ENCODE measurements at places on chromosomes 16 and 17. TPM values are rescaled to one million over a fixed set of nuclear protein-coding genes. Genes with fewer than 3 reads are reported as not detected.

GRCh38 chr16:3140603-3141427 lies 6.0 kb downstream of the ZNF213 start:
- peak; percentile 25 for DNase-seq

DNA sequence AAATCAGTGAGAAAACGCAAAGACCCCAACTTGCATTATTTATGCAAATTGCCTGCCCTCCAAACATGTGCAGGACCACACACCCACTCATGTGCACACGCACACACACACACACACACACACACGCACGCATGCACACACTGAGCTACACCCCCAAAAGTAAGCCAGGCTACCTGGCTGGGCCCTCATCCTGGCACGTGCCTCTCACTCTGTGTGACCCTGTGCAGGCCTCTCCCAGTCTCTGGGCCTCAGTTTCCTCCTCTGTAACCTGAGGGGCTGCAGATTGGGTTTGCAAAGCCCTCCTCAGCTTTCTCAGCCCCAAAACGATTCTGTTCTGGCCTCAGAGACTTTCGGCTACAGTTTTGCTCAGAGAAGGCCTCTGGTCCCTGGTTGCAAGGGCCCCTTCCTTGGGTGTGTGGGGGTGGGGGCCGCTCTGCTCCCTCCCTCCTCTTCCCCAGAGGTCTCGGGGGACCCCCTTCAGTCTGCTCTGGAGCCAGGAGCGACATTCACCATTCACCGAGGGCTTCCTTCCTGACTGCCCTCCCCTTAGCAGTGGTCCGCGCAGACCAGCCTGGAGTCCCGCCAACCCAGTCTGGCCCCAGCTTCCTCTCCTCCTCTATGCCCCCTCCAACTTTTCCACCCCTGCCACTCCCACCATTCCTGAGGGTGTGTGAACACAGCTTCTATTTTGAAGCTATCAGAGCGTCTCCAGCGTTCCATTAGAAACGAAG lies 5.4 kb upstream of the PIK3R6 start:
- DNase-seq, result no peak

DNA sequence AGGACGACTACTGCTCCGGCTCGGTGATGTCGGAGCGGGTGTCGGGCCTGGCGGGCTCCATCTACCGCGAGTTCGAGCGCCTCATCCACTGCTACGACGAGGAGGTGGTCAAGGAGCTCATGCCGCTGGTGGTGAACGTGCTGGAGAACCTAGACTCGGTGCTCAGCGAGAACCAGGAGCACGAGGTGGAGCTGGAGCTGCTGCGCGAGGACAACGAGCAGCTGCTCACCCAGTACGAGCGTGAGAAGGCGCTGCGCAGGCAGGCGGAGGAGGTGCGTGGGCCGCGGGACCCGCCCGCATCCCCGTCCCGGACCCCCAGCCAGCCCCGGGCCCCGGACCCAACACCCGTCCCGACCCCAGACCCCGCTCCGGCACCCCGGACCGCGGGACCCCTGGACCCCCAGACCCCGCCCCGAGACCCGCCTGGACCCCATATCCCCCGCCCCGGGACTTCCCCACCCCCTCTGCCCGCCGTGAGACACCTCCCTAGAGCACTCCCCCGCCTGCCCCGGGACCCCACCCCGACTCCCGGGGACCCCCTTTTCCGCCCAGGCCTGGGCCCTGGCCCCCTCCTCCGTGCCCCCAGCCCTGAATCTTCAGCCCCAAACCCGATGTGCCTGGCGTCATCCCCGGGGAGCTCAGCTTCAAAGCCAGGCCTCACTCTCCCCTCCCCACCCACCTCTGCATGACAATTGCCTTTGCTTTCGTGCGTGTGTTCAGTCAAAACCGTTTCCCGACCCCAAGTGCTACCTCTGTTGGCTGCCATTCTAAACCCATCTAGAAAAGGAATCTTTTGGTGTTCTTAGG lies 594 bp downstream of the MAPK8IP3 start:
- peak; percentile 92 for DNase-seq

DNA sequence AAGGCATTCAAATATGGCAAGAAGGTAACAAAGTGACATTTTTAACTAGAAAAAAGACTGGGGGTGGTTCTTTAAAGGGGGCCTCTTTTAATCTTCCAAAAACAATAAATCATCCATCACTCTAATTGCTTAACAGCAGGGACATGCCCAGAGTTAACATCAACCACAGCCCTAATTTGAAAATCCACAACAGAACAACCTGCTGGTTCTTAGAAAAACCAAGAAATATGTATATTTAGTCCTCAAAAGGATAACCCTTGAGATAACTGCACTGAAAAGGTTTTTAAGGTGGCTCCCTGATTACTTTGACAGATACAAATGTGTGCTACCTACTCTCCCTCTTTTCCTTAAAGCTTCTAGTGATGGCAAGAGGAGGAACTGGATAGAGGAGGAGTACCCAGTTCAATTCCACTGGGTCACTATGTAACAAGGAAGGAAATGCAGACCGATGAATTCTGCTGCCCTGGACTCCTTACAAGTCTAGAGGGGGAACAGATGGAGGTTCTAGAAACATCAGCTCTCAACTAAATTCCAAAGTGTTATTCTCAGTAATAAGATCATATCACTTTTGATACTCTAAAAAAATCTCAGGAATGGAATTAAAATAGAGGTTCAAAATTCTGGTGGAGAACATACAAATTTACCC lies 54.3 kb downstream of the N4BP1 start:
- DNase-seq, result peak; percentile 13

The BEAN1 gene
- total RNA-seq, result 0.29 TPM

The MT1A gene
- total RNA-seq, result 0.59 TPM
